ENCODE measurements at places on chromosomes 16 and 17.

- no peak overlapping the region for H3K4me3 ChIP-seq
- H3K4me1 ChIP-seq: no peaks in the 10 kb centered on the region
- DNase-seq: no peak
- H3K36me3 ChIP-seq: no peaks in the 10 kb centered on the region
- no peak overlapping the region for H3K27ac ChIP-seq
- no peaks in the 10 kb centered on the region for H3K27me3 ChIP-seq
Observed at GRCh38 chr16:31157136-31157535, 7.3 kb upstream of the PRSS36 start.

DNA sequence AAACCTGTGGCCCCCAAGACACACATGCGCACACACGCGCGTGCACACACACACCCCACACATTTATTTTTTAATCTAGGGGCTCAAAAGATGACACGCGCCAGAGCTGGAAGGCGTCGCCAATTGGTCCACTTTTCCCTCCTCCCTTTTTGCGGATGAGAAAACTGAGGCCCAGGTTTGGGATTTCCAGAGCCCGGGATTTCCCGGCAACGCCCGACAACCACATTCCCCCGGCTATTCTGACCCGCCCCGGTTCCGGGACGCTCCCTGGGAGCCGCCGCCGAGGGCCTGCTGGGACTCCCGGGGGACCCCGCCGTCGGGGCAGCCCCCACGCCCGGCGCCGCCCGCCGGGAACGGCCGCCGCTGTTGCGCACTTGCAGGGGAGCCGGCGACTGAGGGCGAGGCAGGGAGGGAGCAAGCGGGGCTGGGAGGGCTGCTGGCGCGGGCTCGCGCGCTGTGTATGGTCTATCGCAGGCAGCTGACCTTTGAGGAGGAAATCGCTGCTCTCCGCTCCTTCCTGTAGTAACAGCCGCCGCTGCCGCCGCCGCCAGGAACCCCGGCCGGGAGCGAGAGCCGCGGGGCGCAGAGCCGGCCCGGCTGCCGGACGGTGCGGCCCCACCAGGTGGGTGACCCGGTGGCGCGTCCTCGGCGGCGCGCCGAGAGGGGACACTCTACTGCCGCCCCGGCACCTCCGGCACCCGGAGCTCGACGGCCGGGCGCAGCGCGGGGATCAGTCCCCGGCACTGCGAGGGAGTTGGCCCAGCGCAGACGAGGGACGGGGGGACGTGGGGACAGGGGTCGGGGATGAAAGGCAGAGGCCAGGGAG is at the start of gene STAT5A:
STAT5A (plus strand) TSS at position 522 of the 826 bp plus-strand sequence. CDS start 914 bp downstream, outside the sequence.
- DNase-seq: peak; percentile 84
- H3K36me3 ChIP-seq: no peaks in the 10 kb centered on the region
- H3K27me3 ChIP-seq: peaks cover 22% of the 10 kb centered on the region
- peak within 1 kb of the TSS; percentile 29 for H3K4me3 ChIP-seq
- H3K27ac ChIP-seq: no peak within 1 kb of the TSS

DNA sequence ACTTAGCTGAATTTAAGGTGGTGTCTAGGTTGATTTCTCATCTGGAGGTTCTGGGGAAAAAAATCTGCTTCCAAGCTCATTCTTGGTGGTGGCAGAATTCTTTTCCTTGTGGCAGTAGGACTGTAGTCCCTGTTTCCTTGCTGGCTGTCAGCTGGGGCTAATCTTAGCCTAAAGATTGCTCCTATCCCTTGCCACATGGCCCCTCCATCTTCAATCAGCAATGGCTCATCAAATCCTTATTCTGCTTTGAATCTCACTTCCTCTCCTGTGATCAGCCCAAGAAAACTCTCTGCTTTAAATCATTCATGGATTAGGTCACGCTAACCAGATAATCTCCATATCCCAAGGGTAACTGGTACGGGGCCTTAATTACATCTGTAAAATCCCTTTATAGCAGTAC is 6.6 kb downstream of the FAM20A start:
- no peaks in the 10 kb centered on the region for H3K36me3 ChIP-seq
- H3K4me3 ChIP-seq: no peak overlapping the region
- H3K4me1 ChIP-seq: no peaks in the 10 kb centered on the region
- no peak for DNase-seq
- H3K27me3 ChIP-seq: peaks cover 1% of the 10 kb centered on the region

- no peaks in the 10 kb centered on the region for H3K36me3 ChIP-seq
- H3K27ac ChIP-seq: no peak overlapping the region
- H3K4me3 ChIP-seq: no peak overlapping the region
- no peak for DNase-seq
Observed at GRCh38 chr16:1335211-1335971, 1.9 kb downstream of the BAIAP3 start.

- H3K27me3 ChIP-seq: no peaks in the 10 kb centered on the region
- no peak overlapping the region for H3K4me3 ChIP-seq
- no peak for DNase-seq
- H3K36me3 ChIP-seq: no peaks in the 10 kb centered on the region
- no peak overlapping the region for H3K27ac ChIP-seq
Observed at GRCh38 chr17:45389354-45389753, 43.3 kb downstream of the ARHGAP27 start.

DNA sequence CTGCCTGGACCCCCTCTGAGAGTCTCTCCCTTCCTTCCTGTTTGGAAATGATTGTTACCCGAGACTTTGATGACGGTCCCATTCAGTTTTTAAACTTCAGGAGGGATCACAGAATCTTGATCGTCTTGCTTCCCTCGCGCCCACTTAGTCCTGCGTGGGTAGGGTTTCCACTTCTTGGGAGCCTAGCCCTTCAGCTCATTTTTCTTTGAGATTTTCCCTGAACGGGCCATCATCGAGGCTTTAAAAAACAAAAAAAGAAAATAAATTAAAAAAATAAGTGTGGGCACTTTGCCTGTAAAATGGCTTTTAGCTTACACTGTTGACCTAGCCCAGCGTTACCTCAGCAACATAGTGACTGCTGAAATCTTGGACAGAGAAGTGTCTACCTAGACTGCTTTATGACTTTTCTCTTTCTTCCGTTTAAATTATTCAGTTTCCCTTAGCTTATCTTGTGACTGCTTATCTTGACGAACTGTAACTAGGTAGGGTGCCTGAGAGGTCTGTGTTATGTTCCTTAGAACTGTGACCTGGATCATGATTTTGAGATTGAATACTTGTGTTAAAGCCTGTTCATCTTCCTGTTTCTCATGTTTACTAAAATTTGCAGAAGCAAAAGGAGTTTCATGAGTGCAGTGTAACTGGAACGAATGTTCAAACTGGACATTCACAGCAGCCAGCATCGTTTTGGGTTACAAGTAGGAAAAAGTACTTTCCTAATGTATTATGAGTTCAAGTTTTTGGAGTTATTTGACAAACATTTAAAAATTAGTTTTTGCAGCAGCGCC is 874 bp downstream of the WWP2 start:
- no peaks in the 10 kb centered on the region for H3K36me3 ChIP-seq
- H3K4me3 ChIP-seq: peak overlapping the region; percentile 100
- peak overlapping the region; percentile 66 for H3K27ac ChIP-seq
- H3K27me3 ChIP-seq: no peaks in the 10 kb centered on the region
- no peaks in the 10 kb centered on the region for H3K4me1 ChIP-seq

GRCh38 chr16:31201582-31202413 is 762 bp downstream of the PYCARD start:
- no peaks in the 10 kb centered on the region for H3K36me3 ChIP-seq
- H3K27me3 ChIP-seq: no peaks in the 10 kb centered on the region
- H3K4me1 ChIP-seq: peaks cover 7% of the 10 kb centered on the region
- peak; percentile 81 for DNase-seq

- no peak for DNase-seq
- H3K27me3 ChIP-seq: no peaks in the 10 kb centered on the region
- no peaks in the 10 kb centered on the region for H3K36me3 ChIP-seq
- H3K4me1 ChIP-seq: peaks cover 10% of the 10 kb centered on the region
Observed at GRCh38 chr16:5166486-5166885, 68.9 kb upstream of the EEF2KMT start.

- peaks cover 6% of the 10 kb centered on the region for H3K4me1 ChIP-seq
- H3K4me3 ChIP-seq: no peak overlapping the region
- no peaks in the 10 kb centered on the region for H3K36me3 ChIP-seq
- H3K27ac ChIP-seq: no peak overlapping the region
- DNase-seq: no peak
Observed at GRCh38 chr16:14109782-14110727, 38.9 kb downstream of the MRTFB start.

- H3K36me3 ChIP-seq: no peaks in the 10 kb centered on the region
- no peak overlapping the region for H3K4me3 ChIP-seq
- H3K27me3 ChIP-seq: no peaks in the 10 kb centered on the region
- H3K27ac ChIP-seq: no peak overlapping the region
Observed at GRCh38 chr17:80423536-80424225, 8.7 kb downstream of the ENDOV start.

DNA sequence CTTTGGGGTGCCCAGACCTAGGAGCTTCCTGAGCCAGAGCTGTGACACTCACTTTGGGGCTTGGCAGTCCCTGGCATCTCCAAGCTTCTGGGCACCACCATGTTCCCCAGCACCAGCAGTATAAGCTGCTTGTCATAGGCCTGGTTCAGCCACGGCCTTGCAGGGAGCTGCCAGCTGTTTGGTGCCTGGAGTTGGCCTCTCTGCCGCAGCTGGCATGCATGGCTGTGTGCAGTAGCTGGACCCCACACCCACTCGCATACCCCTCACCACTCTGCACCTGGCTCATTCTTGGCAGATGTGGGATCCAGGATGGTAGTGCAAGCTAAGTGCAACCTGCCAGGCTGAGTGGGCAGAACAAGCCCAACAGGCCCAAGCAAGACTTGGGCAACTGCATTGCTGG is 73.4 kb upstream of the BRD7 start:
- H3K27ac ChIP-seq: no peak overlapping the region
- no peak overlapping the region for H3K4me3 ChIP-seq
- no peaks in the 10 kb centered on the region for H3K27me3 ChIP-seq
- H3K36me3 ChIP-seq: no peaks in the 10 kb centered on the region

- no peaks in the 10 kb centered on the region for H3K36me3 ChIP-seq
- no peak for DNase-seq
- H3K4me3 ChIP-seq: no peak overlapping the region
- no peak overlapping the region for H3K27ac ChIP-seq
- no peaks in the 10 kb centered on the region for H3K27me3 ChIP-seq
- 0 out of 2 replicates have a peak, but pooled peaks cover 3% of the 10 kb centered on the region for H3K4me1 ChIP-seq
Observed at GRCh38 chr16:56795011-56795410, 65.1 kb downstream of the NUP93 start.

- no peaks in the 10 kb centered on the region for H3K27me3 ChIP-seq
- no peak for DNase-seq
- no peak overlapping the region for H3K27ac ChIP-seq
- no peak overlapping the region for H3K4me3 ChIP-seq
- H3K36me3 ChIP-seq: no peaks in the 10 kb centered on the region
Observed at GRCh38 chr17:77756028-77756427, 202.5 kb upstream of the TNRC6C start.

DNA sequence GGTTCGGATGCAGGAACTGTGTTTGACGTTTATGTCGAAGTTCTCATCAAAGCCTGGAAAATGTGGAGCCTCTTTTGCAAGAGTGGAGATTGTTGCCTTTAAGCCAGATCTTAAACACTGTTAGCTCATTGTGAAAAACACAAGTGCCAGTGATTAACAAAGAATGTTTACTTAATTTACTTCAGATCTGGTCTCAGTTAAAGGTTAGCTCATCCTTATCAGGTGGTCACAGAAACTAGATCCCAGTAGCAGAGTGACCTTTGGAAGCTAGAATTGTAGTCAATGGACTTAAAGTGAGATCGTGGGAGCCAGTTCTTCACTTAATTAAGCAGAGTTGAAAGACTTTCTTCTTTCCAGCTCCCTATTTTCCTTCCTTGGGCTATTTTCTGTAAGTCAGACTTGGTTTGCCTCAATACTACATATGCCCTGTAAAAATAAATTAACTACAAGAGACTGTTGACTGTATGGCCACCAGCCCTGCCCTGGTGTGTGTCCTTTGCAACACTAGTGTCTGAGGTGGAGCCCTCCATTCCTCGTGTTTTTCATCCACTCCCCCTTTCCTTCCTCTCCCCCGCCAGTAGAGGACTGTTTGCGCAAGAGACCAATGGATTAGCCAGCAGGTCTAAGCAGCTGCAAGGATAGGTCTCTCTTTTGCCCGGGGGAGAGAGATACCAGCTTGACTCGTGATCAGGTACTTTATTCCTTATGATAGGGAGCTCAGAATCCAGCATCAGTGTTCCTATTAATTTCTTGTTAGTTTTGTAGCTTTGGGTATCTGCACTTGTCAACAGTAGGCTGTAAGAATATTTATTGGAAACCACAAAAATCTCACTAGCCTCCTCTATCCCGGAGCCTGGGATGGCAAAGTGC is 20.2 kb downstream of the FBXO39 start:
- no peaks in the 10 kb centered on the region for H3K36me3 ChIP-seq
- no peak for DNase-seq
- H3K4me1 ChIP-seq: peaks cover 6% of the 10 kb centered on the region
- no peak overlapping the region for H3K4me3 ChIP-seq

DNA sequence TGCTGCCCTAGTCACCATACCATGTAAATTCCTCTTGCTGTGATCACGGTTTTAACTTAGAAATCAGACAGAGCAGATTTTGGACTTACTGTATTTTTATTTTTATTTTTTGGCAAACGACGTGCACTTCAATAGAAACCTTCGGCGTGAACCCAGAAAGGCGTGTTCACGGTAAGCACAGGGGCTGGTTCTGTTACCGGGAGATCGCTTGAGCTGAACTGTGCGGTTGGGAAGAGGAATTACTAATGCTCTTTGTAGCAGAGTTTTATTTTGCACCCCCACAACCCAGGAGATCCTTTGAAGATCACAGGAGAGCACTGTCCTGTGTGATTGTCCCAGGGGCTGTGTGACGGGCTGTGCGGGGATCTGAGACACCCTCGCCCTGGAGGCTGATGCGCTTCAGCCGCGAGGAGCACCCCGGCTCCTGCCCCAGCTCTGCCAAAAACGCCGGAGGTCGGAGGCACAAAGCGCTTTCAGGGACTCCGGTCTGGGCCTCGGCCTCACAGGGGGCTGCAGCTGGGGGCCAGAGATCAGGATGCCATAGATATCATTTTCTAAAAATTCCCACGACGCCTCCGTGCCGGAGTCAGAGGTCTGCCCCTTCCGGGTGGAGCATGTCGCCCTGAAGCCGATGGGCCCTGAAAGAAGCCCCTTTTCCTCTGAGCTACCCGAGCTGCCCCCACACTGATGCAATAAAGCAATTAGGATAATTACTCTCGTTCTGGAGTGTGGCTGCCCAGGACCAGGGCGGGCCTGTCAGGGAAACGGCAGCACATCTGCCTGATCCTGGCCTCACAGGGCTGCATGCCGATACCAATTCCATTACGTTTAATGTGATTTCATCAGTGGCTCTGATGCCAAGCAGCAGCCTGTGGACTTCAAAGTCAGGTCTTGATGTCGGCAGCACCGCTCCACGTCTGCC is 71.8 kb downstream of the LMF1 start:
- no peak for DNase-seq
- H3K4me3 ChIP-seq: no peak overlapping the region
- H3K4me1 ChIP-seq: no peaks in the 10 kb centered on the region
- no peaks in the 10 kb centered on the region for H3K27me3 ChIP-seq

DNA sequence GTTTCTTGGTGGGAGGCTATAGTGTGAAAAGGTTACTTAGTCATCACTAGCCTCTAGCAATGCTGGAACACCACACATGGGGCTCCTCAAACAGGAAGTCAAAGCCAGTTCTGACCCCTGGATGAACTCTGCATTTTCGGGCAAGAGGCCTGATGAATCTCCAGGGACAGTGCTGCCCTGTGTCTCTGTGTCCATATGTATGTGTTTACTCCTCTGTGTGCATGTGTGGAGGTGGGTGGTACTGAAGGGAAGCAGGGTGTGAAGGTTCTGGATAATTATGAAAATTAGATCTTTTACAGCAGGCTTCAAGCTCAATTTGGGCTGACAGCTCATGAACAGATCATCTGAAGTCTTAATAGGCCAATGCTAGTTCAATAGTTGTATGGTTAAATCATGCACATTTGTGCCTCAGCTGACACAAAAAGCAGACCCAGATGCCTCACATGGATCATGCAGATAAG is 133.6 kb downstream of the SNX11 start:
- H3K4me3 ChIP-seq: no peak overlapping the region
- DNase-seq: no peak
- H3K27ac ChIP-seq: no peak overlapping the region

GRCh38 chr16:74560912-74561311 is 46.0 kb downstream of the GLG1 start:
- no peak for DNase-seq
- no peak overlapping the region for H3K4me3 ChIP-seq
- no peak overlapping the region for H3K27ac ChIP-seq
- no peaks in the 10 kb centered on the region for H3K27me3 ChIP-seq

Measured in H1 (cell line).